ENCODE measurements at places on chromosomes 1 and 21. TPM values are rescaled to one million over a fixed set of nuclear protein-coding genes. Genes with fewer than 3 reads are reported as not detected.

DNA sequence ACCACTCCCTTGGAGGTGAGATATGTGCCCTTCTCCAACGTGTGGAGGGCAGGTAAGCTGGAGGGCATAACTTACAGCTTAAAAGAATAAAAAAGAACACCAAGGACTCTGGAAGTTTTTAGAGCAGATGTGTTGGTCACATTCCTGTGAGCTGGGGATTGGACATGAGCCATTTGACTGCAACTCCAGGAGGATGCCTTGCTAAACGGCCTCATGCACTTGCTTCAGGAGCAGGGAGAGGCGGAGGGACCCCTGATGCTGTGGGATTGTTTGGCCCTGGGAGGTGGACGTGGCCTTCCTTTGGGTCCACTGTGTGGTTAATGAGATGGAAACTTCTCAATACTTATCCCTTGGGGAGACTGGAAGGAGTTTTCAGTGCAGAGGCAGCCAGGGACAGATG, 185.6 kb downstream of the RHOU start:
- no peak for DNase-seq
- no peaks in the 10 kb centered on the region for H3K27me3 ChIP-seq
- no peaks in the 10 kb centered on the region for H3K4me1 ChIP-seq
- no peaks in the 10 kb centered on the region for H3K36me3 ChIP-seq

The OR10Z1 gene
- total RNA-seq = not detected

DNA sequence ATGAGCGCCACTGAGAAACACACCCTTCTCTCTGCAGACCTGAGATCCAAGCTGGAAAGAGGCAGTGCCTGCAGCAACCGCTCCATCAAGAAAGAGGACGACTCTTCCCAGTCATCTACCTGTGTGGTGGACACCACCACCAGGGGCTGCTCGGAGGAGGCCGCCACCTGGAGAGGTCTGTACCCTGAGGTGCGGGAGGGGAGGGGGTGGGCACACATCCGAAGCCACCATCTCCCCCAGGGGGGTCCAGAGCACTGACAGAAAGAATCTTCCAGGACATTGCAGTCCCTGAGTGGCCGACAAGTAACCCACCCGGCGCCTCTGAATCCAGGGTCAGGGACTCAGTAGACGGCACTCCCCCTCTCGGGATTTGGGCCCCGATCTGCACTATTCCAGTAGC, 23.0 kb downstream of the TMEM201 start:
- no peak for DNase-seq
- H3K4me3 ChIP-seq = no peak overlapping the region
- no peaks in the 10 kb centered on the region for H3K36me3 ChIP-seq
- no peaks in the 10 kb centered on the region for H3K27me3 ChIP-seq
- no peak overlapping the region for H3K27ac ChIP-seq

The C1orf115 gene
- 10.0 TPM for total RNA-seq

The CFHR1 gene
- total RNA-seq = not detected

DNA sequence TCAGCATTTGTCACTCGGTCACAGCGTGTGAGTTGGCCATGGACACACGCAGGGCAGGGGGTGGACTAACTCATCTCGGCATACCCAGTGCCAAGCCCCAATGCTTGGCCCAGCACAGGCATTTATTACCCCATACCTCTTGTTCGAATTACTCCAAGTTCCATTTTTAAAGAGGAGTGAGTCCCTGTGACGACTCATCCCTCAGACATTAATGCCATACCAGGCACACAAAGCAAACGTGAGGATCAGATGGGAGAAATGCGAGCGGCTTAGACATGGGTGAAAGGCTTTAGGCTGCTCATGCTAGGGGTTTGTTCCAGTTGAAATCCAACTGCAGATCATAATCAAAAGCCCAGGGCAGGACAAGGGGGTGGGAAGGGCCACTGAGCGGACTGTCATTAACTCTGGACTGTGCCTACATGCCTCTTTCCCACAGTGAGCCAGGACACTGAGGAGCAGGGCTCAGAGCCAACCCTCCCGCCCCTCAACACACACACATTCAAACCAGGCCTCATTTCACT, 118.5 kb upstream of the NGF start:
- H3K27me3 ChIP-seq = no peaks in the 10 kb centered on the region
- no peak overlapping the region for H3K4me3 ChIP-seq
- H3K36me3 ChIP-seq = no peaks in the 10 kb centered on the region
- H3K27ac ChIP-seq = no peak overlapping the region

The FAM3B gene
- total RNA-seq = 4.9 TPM

The ATP1A2 gene
- 27.9 TPM for total RNA-seq

- H3K27me3 ChIP-seq = no peaks in the 10 kb centered on the region
- H3K36me3 ChIP-seq = no peaks in the 10 kb centered on the region
- no peak overlapping the region for H3K4me3 ChIP-seq
These were observed 434.0 kb upstream of the RUNX1 start for GRCh38 chr21:35482933-35483662.

GRCh38 chr1:24828183-24828886, 83.1 kb downstream of the CLIC4 start:
- H3K4me1 ChIP-seq = peaks cover 18% of the 10 kb centered on the region
- no peak overlapping the region for H3K4me3 ChIP-seq
- no peak for DNase-seq
- H3K27me3 ChIP-seq = no peaks in the 10 kb centered on the region
- no peaks in the 10 kb centered on the region for H3K36me3 ChIP-seq

DNA sequence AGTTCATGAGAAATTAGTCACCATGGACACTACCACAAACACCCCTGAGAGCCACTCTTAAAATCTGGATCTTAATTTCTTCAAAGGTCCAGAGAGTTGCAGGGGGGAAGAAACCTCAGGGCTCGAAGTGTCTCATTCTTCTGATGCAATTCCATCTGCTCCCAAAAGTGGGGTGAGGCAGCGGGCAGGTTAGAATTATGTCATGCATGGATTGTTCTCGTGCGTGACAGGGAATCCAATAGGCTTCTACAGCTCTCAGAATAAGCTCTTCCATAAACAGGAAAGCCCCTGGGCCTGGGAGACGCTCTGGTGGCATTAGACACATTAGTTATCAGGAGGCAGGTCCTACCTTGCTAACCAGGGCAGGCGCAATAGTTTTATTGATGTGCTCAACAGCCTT, 8.4 kb downstream of the ENO1 start:
- peaks cover 12% of the 10 kb centered on the region for H3K4me1 ChIP-seq
- no peak overlapping the region for H3K27ac ChIP-seq
- H3K27me3 ChIP-seq = no peaks in the 10 kb centered on the region

DNA sequence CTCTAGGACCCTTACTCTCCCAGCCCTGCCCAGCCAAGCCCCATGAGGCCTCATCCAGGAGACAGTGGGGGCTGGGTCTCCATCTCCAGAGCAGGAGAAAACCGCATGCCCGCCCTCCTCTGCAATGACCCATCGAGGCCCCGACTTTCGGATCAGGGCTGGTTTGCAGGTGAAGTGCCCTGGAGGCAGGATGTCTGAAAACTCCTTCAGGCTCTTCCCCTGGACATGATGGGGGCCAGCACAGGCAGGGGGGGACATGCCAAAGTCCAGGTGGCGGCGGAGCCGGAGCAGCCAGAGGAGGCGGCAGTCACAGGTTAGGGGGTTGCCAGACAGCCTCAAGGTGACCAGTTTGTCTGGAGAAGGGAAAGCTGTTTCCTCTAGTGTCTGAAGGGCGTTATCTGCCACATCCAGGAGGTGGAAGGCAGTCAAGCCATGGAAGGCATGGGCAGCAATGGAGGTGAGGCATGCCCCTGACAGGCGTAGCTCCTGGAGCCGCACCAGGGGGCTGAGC, 3.9 kb downstream of the LINGO4 start:
- no peaks in the 10 kb centered on the region for H3K27me3 ChIP-seq
- DNase-seq = no peak
- H3K4me1 ChIP-seq = no peaks in the 10 kb centered on the region
- H3K36me3 ChIP-seq = no peaks in the 10 kb centered on the region
- H3K27ac ChIP-seq = no peak overlapping the region

GRCh38 chr1:5151511-5151910, 497.1 kb downstream of the AJAP1 start:
- H3K27me3 ChIP-seq = no peaks in the 10 kb centered on the region
- H3K4me1 ChIP-seq = no peaks in the 10 kb centered on the region
- no peak overlapping the region for H3K27ac ChIP-seq
- no peak for DNase-seq

DNA sequence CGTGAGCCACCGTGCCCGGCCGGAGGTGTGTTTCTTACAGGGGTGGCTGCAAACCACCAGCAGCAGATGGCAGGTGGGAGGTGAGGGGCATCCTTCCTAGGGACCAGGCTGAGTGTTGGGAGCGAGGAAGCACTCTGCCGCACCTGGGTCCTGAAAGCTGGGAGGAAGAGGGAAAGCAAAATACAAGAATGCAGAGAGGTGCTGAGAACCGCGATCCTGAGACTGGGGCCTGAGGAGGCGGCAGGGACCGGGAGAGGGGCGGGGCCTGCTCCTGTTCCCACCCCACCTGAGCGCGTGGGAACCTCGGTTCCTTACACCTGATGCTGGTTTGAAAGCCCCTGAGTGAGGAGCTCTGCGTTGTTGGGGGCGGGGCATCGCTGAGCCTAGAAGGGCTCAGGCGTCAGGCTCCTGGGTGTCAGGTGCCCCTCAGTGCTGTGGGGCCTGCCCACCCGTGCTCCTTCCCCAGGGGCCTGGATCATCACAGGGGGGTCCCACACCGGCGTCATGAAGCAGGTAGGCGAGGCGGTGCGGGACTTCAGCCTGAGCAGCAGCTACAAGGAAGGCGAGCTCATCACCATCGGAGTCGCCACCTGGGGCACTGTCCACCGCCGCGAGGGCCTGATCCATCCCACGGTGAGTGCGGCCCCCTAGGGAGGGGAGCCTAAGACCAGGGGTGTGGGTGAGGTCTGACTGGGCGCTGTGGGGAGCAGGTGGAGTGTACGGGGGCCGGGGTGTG, 15.5 kb downstream of the TRPM2 start:
- no peak overlapping the region for H3K27ac ChIP-seq
- no peak overlapping the region for H3K4me3 ChIP-seq
- H3K4me1 ChIP-seq = peaks cover 3% of the 10 kb centered on the region
- no peaks in the 10 kb centered on the region for H3K27me3 ChIP-seq
- peak; percentile 18 for DNase-seq
- H3K36me3 ChIP-seq = no peaks in the 10 kb centered on the region

GRCh38 chr1:162565460-162565859, 3.9 kb downstream of the UAP1 start:
- no peaks in the 10 kb centered on the region for H3K27me3 ChIP-seq
- no peak for DNase-seq
- H3K4me1 ChIP-seq = peaks cover 22% of the 10 kb centered on the region
- H3K4me3 ChIP-seq = no peak overlapping the region

The PROK1 gene
- 50.4 TPM for total RNA-seq

DNA sequence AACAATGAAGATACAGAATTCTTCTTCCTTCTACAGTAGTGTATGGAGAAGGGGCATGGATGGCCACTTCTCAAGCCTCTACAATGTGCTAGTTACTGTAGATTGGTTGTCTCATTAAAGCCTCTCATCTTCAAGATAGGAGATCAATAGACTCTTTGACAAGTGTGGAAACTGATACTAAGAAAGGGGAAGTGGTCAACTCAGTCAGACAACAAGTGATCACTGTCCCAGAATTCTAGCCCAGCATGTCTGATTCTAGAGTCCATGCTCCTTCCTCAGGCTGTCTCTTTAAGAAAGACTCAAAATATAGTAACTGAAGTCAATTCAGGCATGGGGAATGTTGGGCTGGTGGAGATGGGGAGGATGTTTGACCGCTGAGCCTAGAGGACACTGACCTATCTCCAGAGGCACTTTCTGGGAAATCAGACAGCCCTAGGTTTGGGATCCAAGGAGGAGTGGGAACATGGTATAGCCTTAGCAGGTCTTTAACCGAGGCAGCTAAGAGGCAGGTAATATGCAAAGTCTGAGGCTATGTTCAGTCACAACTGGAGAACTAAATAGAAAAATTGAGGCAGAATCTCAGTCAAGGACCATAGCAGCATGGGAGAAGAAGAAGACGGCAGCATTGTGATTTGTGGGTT, 39.3 kb upstream of the EYA3 start:
- no peaks in the 10 kb centered on the region for H3K27me3 ChIP-seq
- no peak overlapping the region for H3K27ac ChIP-seq
- DNase-seq = no peak
- H3K36me3 ChIP-seq = no peaks in the 10 kb centered on the region

DNA sequence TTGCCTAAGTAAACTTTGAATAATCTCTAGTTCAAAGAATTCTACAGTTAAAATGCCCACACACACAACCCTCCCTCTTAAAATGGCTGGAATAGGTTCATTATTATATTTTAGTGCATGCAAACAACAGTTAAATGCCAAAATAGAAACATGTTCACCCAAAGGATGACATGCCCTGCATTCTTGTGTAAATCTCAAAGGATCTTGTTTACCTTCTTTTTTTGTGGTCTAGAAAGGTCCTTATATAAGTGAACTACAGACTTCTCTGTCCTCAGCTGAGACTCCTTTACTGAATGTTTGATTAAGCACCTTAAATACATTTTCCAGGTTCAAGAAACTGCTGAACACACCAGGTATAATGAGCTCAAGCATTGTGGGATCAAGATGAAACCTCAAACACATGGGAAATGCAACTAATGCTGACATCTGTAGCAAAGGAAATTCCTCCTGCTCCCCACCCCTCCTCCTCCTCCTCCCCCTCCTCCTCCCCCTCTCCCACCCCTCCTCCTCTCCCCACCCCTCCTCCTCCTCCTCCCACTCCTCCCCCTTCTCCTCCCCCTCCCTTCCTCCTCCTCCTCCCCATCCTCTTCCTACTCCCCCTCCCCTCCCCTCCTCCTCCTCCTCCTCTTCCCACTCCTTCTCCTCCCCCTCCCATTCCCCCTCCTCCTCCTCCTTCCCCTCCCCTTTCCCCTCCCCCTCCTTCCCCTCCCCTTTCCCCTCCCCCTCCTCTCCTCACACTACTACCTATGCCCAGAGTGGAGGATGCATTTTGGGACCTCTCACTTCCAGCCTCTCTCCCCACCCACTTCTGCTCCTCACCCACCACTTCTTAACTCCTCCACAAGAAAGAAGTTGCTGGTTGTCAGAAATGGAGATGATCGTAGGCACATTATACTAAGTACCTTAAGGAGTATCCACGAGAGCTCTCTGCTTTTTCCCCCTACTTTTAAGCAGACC, 233.9 kb downstream of the MRPL39 start:
- H3K27me3 ChIP-seq = no peaks in the 10 kb centered on the region
- no peak overlapping the region for H3K27ac ChIP-seq
- H3K4me3 ChIP-seq = no peak overlapping the region
- no peak for DNase-seq
- H3K36me3 ChIP-seq = no peaks in the 10 kb centered on the region

DNA sequence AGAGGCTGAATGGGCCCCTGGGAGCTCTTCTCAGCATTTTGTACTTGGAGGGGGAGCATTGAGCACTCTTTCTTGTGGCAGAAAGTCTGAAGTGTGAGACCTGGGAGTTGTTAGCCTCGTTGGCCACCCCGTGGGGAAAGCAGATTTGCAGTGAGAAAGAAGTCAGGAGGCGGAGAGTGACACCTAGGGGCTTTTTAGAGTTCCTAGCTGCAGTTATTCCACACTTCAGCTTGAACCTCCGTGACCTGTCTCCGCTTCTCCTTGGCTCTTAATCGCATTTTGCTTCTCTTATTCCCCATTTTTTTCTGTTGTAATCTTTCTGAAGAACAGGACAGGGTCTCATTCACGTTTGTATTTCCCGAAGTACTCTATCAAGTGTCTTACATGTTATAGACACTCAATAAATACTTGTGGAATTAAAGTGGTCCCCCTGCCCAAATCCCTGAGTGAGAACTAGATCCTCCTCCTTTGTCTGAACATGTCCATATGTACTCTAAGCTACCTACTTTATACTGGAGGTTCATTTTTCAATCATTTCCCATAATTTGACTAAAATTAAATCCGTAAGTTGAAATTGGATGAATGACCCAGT, 14.5 kb upstream of the C1orf141 start:
- H3K4me3 ChIP-seq = no peak overlapping the region
- no peaks in the 10 kb centered on the region for H3K27me3 ChIP-seq
- H3K27ac ChIP-seq = no peak overlapping the region
- no peaks in the 10 kb centered on the region for H3K36me3 ChIP-seq
- H3K4me1 ChIP-seq = peaks cover 8% of the 10 kb centered on the region
- peak; percentile 83 for DNase-seq

The S100A7A gene
- total RNA-seq = not detected

Data from testis (tissue), 5 donors.